ENCODE measurements at places on chromosomes 2 and 18.

GRCh38 chr2:121682396-121683298 is 33.4 kb upstream of the CLASP1 start:
- DNase-seq = no peak

GRCh38 chr2:189854940-189855339 is 70.7 kb downstream of the PMS1 start:
- DNase-seq = no peak

- no peak for DNase-seq
These were observed 279.7 kb downstream of the MBD5 start for GRCh38 chr2:148300544-148300943.

DNA sequence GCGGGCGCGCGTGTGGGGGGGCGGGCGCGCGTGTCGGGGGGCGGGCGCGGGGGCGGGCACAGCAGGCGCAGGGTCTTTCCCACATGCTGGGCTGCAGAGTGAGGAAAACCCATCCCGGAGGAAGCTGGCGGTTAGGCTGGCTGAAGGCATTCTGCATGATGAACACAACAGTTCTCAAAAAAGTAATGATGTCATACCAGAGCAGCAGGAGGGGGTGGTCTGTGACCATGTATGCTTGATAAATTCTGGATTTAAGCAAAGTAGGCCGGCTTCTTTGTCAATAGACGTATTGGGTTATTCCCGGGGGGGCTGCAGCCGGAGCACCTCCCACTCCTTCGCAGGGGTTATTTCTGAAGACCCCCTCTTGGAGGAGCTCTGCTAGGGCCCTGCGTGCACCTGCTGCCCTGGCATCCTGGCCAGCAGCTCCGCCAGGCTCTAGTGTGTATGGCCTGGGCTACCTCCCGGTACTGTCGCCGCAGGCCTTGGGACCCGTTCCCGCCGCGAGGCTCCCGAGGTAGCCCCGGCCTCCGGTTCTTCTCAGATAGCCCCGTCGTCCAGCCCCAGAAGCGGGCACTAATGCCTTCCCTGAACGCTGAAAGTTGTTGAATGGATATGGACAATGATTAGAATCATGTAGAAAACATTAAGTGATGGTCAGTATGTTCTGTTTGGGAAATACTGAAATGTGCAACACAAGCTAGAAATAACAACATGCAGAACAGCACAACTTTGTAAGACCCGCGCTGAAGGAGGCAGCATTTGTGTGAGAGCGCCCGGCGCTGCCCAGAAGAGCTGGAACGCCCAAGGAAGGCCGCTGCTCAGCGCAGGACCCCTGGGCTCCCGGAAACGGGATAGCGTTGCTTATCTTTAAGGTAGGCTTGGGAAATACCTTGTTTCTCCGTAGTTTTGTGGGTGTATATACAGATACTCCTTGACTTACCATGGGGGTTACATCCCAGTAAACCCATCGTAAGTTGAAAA is 101.4 kb upstream of the RAB6C start:
- DNase-seq = peak; percentile 38

DNA sequence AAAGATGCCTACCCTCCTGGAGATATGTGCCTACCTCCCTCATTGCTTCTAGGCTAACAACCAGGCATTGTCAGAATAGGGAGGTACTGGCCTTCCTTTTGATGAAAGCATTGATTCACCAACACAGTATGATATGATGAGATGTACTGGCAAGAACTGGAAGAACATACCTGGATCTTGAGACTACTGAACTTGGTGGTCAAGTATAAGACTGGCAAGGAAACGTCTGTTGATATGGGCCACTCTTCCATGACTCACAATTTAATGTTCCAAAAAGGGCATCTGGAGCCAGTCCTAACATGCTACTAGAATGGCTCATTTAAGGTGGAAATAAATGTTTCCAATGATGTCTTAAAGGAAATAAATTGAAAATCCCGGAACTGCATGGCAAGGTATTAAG is 18.1 kb downstream of the DTNB start:
- no peak for DNase-seq

DNA sequence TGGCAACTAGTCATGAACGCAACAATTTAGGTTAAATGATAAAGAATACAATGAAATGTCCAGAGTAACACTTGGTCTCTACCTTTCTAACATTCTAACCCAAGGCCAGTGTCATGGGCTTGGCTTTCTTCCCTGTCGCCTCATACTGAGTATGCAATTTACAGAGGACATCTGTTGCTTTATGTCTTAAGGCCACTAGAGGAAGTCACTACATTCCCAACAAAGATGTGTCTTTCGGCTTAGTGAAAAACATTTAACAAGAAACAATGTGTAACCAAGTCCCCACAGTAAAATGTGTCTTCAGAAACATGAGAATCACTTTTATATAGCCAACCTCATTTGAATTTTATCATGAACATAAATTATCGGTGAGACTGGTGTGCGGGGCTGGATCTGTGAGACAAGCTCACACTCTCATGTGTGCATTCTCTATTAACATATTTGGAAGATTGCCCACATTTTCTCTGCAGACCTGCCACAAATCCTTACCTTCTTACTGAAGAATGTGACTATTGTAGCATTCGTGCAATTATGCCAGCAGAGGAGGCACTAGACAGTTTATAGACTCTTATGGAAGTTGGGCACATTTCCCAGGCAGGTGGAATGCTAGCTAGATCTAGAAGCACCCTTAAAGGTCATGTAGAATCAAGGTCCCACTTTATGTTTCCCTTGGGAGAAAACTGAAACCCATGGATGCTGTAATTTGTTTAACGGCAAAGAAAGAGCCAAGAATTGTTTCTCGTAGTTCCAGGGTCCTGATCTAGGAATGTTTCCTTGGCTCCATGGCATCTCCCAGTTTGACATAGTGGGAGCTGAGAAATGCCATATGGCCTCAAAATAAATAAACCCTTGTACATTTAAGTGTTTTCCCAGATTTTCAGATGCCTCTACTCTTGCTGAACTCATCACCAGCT is 101.8 kb downstream of the CD226 start:
- peak; percentile 99 for DNase-seq

GRCh38 chr2:182330451-182331305 is 96.2 kb downstream of the PDE1A start:
- DNase-seq = no peak

DNA sequence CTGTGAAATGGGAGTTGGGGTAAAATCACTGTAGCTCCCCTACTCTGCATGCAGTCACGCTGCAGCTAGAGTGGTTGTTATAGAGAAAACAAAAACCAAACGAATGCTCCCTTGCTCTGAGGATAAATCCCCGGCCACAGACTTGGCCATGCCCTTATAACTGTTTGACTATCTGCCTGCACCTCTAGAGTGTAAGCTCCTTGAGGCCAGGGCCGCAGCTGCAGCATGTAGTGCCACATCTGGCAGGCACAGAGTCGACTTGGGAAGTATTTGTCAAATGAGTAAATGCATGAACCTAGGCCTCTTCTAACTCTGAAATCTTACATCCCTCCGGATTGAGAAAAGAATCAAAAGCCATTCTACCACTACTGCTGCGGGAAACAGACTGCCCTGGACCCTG is 35.9 kb downstream of the KCNIP3 start:
- no peak for DNase-seq

DNA sequence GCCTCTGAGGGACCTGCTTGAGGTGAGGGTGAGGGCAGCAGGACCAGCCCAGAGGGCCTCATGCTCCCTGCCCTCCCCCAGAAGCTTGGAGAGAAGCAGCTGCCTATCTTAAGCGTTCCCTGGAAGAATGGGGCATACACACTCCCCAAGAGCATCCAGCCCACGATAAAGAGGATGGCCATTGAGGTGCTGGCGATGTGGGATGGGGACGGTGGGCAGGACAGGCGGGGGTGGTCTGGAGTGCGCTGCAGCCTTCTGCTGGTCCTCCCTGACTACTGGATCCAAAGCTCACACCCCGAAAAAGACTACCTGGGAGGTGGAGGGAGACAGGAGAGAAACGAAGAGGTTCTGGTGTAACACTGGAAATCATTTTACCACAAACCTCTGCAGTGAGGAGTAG is 45.6 kb downstream of the LMAN2L start:
- no peak for DNase-seq

- DNase-seq = no peak
These were observed 26.7 kb upstream of the TMEM163 start for GRCh38 chr2:134745546-134745945.

DNA sequence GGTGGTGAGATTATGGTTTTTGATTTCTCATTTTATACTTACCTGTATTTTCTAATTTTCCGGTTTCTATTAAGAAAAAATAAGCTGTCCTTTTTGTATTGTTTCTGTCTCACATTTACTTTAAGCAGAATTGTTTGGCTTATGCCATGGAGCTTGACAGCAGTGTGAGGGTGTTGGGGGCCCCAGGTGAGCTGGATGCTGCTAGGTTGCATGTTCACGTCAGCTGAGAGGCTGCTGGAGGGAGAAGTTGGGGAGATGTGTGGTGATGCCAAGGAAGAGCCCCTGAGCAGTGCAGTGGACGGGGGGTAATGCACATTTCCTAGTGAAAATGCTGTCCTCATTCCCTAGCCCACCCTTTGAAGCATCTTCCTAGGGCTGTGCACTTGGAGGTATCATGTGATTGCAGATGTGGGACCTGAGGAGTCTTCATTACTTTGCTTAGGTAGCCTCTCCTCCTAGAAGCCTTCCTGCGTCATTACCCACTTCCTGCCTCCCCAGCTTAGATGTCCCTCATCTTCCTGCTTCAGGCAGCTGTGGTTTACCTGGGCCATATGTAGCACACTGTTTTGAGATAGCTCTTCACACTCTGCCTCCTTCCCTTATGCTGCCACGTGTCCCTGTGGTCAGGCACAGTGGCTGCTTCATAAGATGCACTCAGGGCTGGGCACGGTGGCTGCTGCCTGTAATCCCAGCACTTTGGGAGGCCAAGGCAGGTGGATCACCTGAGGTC is 16.2 kb downstream of the ATG16L1 start:
- DNase-seq = no peak

GRCh38 chr18:55573386-55573785 is 14.6 kb downstream of the TCF4 start:
- DNase-seq = no peak

DNA sequence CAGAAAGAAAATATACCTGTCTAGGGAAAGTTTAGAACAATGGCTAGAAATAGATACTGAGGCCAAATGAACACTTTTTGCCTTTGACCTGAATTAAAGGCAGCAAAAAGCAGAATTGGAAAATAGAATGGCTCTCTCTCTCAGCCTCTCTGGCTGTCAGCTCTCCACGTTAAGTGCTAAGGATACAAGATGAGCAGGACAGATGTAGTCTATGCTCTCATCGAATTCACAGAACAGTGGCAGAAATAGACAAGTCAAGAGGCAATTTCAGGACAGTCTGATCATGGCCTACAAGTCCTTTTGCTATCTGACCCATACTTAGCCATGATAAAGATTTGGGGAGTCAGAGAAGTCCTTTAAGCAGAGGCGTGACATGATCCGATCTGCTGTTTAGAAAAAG is 120.2 kb upstream of the CREB1 start:
- no peak for DNase-seq

DNA sequence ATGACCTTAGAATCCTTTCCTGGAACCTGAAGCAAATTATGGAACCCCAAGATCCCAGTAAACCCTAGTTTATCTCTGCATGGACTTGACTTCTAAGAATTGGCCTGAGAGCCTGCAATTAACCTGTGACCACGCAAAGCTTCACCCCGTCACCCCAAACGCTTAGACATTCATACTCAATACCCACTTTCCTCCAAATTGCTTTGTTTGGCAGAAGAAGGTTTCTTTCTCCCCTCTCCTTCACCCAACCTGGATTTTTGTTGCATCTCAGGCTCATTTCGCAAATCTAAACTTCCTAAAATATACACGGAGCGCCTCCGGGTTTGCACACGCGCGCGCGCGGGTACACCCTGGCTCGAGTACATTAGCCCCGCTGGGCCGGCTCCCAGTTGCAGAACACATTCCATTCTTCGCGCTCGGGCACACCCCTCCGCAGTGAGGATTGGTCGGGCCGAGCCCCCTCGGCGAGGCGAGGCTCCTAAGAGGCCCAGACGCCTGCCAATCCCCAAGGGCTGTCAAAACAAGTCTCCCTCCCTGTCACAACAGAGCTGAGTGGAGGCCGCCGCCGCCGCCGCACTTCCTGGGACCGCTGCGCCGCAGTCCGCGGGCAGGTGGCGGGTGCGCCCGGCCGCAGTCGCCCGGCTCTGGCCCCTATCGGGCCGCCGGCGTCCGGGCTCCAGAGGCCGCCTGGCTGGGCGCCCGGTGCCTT is at the start of gene PLCL1:
TSS of gene PLCL1 (plus strand) at position 545 of the 709 bp plus-strand sequence.
- DNase-seq = peak; percentile 73

DNA sequence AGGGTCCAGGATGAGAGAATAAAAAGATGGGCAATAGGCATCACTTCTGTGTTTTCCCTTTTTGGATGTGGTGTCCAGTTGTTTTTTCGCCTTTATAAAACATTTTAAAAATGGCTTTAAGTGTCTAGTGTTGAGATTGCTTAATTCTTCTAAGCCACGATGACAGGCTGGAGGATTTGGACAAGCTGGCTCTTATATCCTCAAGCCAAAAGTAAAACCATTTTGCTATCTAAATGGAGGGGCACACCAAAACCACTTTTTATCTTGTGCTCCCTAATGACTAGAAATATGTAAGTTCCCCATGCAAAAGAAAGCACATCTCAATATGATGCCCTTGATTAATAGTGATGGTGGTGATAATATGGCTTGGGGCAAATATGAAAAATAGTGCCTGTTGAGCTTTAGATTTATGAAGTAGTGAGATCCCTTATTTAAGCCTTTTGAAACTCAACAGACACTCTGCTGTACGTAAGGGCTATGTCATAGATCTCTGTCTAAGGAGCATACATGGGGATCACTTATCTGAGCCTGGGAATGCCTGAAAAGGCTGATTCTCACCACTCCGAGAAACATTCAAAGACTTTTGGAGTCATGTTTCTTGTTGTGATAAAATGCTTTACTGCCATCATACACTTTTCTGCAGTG is 185.5 kb downstream of the KCNS3 start:
- DNase-seq = no peak

DNA sequence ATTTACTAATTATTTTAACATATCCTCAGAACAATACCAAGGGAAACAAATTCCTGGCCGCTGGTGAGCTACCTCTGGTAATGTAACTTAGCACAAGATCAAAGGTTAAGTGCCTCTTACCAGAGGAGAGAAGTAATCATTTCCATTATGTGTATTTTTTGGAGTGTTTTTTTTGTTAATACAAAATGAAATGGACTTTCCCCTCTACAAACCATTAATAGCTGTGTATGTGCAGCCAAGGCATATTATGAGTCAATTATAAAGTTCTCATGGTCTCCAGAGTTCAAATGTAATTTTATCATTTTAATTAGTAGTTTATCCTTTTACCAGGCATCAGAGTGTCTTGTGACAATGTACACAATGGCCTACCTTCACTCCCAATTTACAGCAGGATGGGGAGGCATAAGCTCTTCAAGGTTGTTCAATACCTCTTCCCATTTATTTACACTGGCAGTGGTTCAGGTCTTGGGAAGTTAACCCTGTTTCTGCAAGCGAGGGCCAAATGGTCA is 242.2 kb downstream of the TGIF1 start:
- peak; percentile 100 for DNase-seq

GRCh38 chr2:60523963-60524362 is 29.5 kb downstream of the BCL11A start:
- DNase-seq = no peak

- no peak for DNase-seq
These were observed 185.9 kb downstream of the PDE1A start for GRCh38 chr2:182240862-182241371.

- DNase-seq = no peak
These were observed 53.7 kb upstream of the MAP3K20 start for GRCh38 chr2:173021939-173022371.

- DNase-seq = no peak
These were observed 206.1 kb downstream of the TFCP2L1 start for GRCh38 chr2:121078899-121079298.
